H7 (cell line): ENCODE measurements at places on chromosomes 6 and 20. TPM values are rescaled to one million over a fixed set of nuclear protein-coding genes. Genes with fewer than 3 reads are reported as not detected.

The DCBLD1 gene
- total RNA-seq = 12.0 and 12.1 TPM in 2 replicates

The PLN gene
- not detected in 2 replicates for total RNA-seq

The TPX2 gene
- 119 and 157 TPM in 2 replicates for total RNA-seq

The NR2E1 gene
- total RNA-seq = not detected in 2 replicates

The TAGAP gene
- total RNA-seq = not detected in 2 replicates

The NOX3 gene
- not detected in 2 replicates for total RNA-seq

The HAO1 gene
- total RNA-seq = not detected in 2 replicates

The VARS2 gene
- total RNA-seq = 54.4 and 60.5 TPM in 2 replicates

DNA sequence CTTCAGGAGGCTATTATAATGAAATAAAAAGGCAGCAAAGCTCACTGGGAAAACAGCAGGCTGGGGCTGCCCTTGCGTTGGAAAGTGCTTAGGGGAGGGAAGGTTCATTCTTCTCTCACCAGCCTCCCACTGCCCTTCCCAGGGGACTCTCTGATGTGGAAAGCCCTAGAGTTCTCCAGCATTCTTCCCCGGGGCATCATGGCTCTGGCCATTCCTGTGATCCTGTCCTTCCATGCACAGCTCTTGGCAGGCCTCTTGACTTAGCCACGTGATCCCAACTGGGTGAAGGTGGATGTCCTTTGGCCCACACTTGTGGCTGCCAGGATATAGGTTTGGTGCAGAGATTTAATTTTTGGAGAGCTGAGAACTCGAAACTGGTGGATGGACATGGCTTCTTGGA lies 58.0 kb upstream of the ZNF831 start:
- DNase-seq = no peak

DNA sequence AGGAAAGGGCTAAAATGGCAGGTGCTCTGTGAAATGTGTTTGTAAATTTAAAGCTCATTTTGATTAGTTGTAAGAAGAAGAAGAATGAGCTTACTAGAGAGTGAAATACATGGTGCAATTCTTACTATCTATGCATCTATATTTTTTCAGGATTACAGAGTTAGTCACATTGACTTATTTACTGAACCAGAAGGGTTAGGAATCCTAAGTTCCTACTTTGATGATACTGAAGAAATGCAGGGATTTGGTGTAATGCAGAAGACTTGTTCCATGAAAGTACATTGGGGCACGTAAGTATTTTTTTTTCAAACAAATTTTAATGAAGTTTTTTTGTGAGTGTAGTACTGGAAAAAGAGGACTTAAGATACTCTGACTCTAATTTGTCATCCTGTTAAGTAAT lies 99.3 kb downstream of the RTN4IP1 start:
- DNase-seq = no peak

- DNase-seq = peak; percentile 87
These were observed 24.8 kb downstream of the GRM4 start for GRCh38 chr6:34120953-34121675.

DNA sequence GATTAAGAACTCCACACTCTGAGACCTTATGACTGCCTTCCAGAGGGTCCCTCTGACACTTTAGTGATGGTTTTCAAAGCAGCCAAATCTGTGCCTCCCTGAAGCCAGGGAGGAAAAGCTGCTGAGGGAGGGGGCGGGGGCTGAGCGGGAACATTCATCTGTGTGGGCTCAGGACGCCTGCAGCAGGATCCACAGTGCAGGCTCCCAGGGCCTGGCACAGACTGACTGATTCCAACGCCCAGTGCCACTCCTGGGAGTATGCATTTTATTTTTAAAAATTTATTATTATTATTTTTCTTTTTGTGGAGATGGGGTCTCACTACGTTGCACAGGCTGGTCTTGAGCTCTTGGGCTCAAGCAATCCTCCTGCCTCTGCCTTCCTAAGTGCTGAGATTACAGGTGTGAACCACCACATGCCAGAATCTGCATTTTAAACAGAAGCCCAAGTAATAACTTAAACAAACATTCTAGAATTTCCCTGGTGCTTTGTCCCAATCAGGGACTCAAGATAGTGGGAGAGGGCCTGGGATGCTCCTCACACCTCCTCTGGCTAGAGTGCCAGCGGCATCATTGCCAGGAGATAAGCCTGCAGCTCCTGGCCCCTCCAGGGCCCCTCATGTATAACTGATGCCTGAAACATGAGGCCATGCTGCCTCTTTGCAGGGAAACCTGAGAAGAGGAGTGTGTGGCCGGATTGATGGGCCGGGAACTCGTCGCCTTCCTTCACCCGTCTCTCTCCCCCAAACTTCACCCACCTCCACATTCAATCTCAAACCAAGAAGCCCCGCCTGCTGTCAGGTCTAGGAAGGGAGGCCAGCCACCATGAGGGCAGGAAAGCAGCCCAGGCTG lies 438 bp upstream of the TMC2 start:
- peak; percentile 53 for DNase-seq

DNA sequence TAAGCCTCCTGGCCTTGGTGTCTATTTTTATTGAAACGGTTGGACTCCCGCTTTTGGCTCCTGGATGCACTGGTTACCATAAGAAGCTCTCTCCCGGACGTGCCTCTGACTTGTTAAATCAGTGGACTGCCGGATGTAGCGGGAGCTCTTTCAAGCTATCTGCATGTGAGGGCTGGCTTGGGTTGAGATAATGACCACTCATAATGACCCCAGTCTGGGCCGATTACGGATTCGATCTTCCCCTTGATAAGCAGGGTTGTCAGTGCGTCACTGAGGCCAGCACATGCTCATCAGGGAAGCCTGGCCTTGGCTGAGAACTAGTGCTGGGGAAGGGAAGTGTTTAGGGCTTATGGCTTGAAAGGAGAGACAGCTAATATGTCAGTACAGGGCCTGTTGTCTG lies 528.1 kb downstream of the CDH26 start:
- no peak for DNase-seq

- peak; percentile 34 for DNase-seq
These were observed 143.6 kb upstream of the GJE1 start for GRCh38 chr6:141988954-141989705.

DNA sequence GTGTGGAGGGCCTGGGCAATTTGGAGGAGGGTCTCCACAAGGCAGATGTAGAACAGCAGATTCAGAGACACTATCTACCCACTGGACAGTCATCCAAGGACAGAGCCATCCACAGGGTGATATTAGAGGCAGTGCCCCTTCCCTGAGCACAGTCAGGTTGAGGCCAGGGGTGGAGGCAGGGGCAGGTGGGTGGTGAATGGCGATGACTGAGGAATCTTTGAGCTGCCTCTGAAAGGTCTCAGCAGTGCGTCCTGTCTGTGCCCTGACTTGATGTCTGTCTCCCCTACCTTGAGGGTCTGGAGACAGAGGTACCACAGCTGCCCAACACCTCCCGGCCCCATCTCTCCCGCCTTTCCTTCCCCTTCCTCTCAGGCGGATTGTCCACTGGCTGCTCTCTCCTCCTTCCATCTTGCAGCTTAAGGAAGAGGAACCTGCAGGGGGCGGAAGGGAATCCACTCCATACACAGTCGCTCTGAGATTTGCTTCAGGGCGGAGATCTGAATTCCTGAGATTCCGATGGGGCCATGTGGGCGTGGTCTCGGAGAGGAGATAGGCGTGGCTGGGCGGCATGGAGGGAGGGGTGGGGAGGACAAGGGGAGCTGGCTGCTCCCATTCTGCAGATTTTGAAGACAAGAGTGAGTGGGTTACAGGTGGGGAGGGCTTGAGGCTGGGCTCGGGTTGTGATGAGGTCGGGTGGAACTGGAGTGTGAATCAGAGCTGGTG lies 1.7 kb downstream of the MUCL3 start:
- peak; percentile 93 for DNase-seq

DNA sequence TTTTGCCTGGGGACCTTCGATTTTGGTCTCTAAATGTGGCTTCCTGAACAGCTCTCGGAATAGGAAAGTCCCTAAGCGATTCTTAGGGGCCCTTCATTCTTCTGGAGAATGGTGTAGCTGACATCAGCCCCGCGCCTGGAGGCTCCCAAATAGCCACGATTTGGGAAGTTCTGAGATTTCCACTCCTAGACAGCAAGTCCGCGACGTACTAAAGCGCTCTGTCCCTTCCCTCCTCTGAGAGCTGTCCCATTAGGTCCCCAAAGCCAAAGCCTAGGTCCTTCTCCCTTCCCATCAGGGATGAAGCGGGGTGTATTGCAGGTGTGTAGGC lies 756 bp downstream of the MOXD1 start:
- DNase-seq = peak; percentile 34

- DNase-seq = no peak
These were observed 207.9 kb downstream of the MYLK4 start for GRCh38 chr6:2542858-2543218.

DNA sequence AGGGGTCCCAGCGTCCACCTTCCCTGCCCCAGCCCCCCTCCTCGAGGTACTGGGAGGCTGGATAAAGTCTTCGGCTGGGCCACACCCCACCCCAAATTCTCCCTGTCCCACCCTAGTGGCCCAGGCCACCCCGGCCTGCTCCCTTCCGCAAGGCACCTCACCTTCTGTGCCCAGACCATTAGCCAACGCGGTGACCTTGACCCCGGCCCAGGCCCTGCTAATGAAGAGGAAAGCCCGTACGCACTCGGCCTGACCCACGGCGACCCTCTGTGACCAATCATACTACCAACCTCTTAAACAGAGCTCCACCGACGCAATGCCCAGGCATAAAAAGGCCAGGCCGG lies 182 bp upstream of the OXT start:
- DNase-seq = peak; percentile 44

- no peak for DNase-seq
These were observed 49.4 kb downstream of the DTD1 start for GRCh38 chr20:18637224-18637623.

DNA sequence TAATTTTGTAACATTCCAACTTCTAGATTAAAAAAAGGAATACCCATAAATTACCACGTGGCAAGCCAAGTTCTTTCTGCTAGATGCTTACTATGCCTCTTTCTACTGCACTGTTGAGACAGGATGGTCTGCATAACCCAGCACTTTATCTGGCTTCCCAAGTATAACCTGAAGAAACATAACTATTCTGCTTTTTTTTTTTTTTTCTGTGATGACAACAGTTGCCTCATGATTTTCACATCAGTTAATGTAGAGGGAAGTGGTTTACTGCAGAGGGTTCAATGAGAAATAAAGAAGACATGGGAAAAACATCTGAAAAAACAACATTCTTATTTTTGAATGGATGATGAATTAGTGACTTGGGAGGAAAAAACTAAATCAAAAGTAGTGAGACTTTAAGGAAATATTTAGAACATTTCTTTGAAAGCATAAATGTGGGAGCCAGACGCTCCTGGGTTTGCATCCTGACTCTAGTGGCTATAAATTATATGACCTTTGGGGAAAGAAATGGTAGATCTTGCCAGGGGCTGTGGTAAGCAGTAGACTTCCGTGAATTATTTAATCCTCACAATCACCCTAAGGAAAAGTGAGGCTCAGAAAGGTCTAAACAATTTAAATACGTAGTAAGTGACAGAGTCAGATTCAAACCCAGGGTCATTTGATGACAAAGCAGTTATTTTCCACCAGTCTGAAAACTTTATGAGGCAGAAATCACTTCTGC lies 230.7 kb downstream of the PHACTR1 start:
- no peak for DNase-seq

DNA sequence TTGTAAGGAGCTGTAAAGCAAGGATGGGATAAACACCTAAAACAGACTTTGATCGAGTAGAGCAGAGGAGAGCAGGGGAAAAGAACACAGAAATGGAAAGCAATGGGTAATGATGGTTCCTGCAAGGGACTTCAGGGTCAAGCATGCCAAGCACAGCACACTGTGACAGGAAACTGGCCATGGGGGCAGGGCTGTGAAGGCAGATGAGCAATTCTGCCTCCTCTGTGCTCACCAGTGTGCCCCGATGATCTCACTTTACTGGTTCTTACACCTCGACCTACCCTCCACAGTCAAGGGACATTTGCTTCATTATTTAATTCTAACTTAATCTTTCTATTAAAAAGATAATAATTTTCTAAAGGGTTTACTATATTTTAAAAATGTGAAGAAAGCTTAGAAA lies 21.6 kb upstream of the MYB start:
- no peak for DNase-seq

GRCh38 chr20:59214606-59215547 lies 51.3 kb downstream of the ZNF831 start:
- no peak for DNase-seq

DNA sequence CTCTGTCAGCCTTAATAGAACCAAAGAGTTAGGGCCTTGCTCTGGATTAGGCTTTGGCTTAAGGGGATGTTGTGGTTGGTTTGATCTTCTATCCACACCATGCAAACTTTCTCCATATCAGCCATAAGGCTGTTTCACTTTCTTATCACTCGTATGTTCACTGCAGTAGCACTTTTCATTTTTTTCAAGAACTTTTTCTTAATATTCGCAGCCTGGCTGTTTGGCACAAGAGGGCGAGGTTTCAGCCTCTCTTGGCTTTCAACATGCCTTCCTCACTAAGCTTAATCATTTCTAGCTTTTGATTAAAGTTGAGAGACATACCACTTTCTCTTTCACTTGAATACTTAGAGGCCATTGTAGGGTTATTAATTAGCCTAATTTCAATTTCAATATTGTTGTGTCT lies 193.1 kb downstream of the NRN1 start:
- no peak for DNase-seq

DNA sequence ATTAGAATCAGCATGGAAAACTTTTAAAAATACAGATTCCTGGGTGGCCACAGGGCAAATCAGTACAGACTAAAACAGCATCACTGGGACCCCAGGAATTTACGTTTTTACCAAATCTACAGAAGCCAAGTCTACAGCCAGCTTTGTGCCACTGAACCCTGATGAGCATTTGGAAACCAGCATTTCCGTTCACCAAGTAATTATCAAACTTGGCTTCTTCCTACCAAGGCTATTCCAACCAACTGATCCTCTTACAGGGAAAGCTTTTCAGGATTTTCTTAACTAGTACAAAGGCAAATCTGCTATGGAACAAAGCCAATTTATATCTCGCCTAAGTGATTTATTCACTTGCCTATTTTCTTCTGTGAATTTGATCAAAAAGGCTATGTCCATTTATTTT lies 47.0 kb downstream of the PLAGL1 start:
- DNase-seq = no peak
